ENCODE measurements at places on chromosomes 16 and 17.
A peak's percentile ranks its signal among the peaks of the same experiment; 100 is the strongest.

DNA sequence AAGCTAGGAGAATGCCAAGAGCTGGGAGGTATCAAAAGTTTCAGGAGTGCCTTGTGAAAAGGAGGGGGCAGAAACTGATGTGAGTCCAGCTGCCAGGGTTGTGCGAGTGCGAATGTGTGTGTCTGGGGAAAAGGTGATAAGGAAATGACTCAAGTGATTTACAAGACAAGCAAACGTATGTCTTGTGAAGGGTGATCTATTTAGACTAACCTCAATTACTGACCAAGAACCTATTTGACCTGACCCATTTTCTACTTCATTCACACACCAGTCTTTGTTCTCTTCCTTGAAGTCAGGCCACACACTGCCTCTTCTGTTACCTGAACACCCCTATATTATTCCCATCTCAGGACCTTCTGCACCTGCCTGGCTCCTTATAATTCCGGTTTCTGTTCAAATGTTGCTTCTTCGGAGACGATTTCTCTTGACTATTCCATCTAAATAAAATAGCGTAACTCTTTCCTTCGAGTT, 1.0 kb downstream of the GDE1 start:
- DNase-seq, result no peak

- DNase-seq, result no peak
Observed at GRCh38 chr16:68319185-68319908, 8.5 kb downstream of the PRMT7 start.

GRCh38 chr17:38447502-38448085, 19.3 kb downstream of the ARHGAP23 start:
- no peak for DNase-seq

GRCh38 chr16:67862623-67863583, 9.9 kb upstream of the EDC4 start:
- no peak for DNase-seq

- no peak for DNase-seq
Observed at GRCh38 chr17:35900708-35901480, 20.7 kb upstream of the CCL5 start.

DNA sequence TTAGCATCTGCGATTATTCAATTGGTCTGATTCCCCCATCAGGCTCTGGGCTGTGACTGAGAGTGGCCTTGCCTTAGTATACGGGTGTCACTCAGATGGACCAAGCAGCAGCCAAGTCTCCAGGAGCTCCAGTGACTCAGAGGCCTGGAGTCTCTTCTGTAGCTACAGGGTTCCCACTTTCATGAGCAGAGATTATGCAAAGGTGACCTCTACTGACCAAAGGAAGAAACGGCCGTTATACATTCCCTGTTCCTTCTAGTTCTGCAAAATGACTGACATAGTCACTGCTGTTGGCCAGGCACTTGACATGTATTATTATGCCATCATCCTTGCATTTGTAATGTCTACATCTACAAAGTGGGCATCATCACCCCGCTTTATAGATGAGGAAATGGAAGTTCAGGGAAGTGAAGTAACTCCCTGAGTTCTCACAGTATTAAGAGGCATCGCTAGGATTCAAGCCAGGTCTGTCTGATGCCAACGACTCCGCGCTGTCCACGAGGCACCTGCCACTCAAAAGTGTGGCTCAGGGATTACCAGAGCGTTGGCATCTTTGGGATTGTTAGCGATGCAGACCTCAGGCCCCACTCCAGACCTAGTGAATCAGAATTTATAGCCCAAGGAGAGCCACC, 23.3 kb downstream of the SLC38A7 start:
- DNase-seq, result no peak

GRCh38 chr16:50585331-50585776, 37.2 kb downstream of the NKD1 start:
- peak; percentile 56 for DNase-seq

DNA sequence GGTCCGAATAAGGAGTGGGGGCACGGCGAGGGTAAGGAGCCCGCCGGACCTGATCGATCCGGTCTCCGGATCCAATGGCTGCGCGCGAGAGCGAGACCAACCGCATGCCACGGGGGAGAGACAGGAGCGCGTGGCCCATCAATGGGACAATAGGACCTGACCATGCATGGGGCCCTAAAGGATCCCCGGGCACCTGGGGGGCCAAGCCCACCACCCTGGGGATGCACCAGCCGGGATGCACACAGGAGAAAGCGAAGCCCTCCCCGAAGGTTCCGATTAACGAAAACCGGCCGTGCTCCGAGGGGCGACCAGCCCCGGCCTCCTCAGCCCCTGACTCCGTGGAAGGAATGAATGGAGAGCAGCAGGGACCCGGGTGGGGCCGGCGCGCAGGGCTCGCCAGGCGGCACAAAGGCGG, 525 bp downstream of the JPT1 start:
- DNase-seq, result no peak

GRCh38 chr17:70169709-70170597, 621 bp downstream of the KCNJ2 start:
- no peak for DNase-seq

DNA sequence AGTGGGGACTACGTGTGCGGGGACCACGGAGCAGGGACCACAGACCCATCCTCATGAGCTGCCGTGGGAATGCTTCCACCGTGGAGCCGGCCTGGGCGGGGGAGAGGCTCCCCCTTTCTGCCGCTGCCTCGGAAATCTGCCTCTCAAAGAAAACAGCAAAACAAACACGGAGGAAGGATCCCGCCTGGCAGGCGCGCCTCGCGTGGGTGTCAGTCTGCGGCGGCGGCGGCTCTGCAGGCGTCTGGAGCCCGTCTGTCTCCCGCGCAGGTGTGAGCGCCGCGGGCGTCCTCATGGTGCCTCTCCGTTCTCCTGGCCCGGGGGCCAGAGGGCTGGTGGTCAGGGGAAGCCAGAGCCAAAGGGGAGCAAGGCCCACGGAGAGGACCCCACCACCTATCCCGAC, 27.5 kb downstream of the GSE1 start:
- DNase-seq, result no peak

DNA sequence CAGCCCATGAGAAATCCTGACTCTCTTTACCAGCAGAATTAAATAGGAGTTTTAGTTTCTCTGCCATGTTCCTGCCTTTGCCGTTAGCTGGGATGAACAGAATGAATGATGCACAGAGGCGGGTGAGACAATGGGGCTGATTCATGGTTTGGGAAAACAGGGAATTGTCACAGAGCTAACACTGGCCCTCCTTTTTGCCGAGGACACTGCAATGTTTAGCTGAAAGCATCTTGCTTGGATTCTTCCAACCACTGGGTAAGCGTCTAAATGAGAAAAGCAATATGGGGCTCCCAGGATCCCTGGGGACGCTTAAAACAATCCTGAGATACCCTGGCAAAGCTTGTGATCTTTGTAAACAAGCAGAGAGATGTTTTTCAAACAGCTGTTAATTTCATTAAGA, 12.8 kb upstream of the PAFAH1B1 start:
- DNase-seq, result peak; percentile 9

GRCh38 chr17:73991260-73991659, 212.2 kb upstream of the RPL38 start:
- no peak for DNase-seq

GRCh38 chr17:17928398-17929287, 43.6 kb downstream of the TOM1L2 start:
- DNase-seq, result peak; percentile 67

- no peak for DNase-seq
Observed at GRCh38 chr17:35679007-35679682, 52.3 kb upstream of the RASL10B start.

DNA sequence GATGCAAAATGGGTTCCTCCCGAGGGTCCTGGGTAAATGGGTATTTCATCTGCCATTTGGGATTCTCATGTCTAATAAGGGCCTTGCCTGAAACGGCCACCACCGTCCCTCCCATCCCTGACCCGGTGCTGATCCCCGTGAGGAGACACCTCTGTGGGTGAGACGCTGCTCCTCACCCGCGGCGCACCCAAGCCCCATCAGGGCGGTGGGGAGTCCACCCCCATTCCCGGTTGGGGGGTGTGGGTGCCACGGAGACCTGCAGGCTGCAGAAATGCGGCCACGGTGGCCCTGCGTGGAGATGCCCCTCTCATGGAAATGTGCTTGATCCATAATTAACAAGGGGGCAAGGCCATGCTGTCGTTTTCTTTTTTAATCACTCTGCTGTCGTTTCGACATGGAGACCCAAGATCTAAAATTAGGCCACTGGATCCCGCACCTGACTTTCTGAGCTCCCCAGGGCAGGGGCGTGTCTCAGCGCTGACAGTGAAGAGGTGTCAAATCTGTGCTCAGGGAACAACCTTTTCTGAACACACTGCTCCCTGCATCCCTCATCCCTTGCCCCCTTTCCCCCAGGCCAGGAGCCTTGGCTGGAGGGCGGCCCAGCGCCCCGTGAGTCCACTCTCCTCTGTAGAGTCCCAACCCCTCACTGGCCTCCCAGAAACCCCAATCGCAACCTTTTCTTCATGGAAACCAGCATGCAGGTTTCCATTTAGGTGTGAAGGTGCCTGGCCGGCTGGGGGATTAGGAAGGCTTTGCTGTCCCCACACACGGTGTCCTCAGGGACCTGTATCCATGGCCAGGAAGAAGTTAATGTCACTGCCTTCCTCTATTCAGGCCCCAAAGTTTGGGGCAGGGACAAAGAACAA, 38.9 kb downstream of the PEMT start:
- no peak for DNase-seq

DNA sequence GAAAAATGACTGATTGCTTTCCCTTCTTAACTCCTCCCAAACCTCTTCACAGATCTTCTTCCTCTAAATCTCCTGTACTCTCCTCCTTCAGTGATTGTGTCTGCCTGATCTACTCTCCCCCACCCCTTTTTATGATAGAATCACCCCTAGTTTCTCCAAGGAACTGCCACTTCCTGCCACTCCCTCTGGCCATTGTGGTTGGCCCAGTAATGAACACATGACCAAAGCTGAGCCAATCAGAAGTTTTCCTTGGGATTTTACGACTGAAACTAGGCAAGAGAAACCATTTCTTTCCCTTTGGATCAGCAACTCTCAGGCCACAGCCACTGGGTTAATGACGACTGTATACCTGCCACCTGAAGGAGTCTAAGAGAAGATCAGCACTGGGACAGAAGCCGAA, 15.9 kb downstream of the IRX3 start:
- DNase-seq, result no peak

DNA sequence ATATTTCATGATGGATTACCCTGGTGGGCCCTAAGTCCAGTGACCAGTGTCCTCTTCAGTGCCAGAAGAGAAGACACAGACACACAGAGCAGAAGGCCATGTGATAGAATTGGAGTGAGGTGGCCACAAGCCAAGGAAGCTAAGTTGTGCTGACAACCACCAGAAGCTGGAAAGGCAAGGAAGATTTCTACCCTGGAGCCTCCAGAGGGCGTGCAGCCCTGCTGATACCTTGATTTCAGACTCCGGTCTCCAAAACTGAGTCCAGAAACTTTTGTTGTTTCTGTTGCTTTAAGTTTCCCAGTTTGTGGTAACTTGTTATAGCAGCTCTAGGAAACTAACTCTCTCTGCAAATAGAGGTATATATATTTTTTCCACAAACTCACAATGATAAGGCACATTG, 396.6 kb upstream of the ASIC2 start:
- no peak for DNase-seq

DNA sequence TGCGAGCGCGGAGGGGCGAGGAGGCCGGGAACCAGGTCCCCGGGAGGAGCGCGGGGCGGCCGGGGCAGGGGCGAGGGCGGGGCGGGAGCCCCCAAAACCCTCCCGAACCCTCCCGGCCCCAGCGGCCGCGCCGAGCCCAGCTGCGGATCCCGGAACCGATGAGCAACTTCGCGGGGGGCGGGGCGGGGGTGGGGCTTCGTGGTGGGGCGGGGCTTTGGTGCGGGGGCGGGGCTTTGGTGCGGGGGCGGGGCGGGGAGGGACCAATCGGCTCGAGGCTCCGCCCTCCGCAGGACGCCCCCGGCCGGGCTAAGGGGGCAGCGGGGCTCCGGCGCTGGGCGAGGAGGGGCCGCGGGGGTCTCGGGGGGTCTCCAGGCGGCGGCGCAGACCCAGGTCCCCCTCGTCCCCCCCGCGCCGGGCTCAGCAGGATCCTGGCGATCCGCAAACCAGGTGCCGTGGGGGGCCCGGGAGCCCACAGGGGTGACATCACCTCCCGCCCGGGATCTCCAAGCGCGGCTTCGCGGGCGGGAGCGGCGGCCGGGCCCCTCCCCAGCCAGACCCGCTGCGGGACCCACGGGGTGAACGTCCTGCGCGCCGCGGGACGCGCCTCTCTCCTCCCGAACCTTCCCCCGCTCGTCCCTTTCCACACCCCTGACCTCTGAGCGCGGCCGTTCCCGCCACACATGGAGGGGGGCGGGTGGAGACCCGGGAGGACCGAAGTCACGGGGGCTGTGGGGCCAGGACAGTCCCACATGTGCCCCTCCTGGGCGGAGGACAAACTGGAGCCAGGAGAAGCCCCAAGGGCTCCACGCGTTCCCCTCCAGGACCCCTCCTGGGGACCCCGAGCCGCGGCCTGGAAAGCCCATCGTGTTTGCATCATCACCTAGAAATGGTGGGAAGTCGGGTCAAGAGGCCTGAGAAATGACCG, at the start of gene ABR:
Gene ABR, minus strand, starts transcription at position 164 of the 925 bp plus-strand sequence. CDS start 254 bp downstream, outside the sequence.
- DNase-seq, result peak; percentile 59

- no peak for DNase-seq
Observed at GRCh38 chr17:80352216-80352895, 62.6 kb upstream of the ENDOV start.

DNA sequence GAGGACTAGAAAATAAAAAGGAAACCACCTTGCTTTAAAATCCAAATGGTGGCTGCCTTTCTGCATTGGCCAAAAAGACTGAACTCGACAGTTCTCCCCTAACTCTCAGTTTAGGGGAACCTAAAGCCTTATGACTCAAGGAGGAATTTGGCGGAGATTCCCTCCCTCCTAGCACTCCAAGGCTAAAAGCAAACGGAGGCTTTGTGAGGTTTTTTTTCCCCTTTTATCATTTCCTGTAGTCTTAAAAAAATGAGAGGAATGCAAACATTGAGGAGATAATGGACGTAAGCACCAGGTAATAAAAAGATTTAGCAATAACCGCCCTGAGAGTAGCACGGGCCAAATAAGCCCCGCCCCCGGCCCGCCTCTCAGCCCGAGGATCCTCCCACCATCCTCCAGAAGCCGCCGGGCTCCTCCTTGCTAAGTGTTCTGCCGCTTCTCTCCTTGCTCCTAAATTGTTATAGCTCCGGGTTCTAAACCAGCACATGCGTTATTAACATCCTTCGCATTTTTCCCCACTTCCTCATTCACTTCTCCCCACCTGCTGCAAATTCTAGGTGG, 5.8 kb upstream of the KIFC3 start:
- DNase-seq, result no peak

DNA sequence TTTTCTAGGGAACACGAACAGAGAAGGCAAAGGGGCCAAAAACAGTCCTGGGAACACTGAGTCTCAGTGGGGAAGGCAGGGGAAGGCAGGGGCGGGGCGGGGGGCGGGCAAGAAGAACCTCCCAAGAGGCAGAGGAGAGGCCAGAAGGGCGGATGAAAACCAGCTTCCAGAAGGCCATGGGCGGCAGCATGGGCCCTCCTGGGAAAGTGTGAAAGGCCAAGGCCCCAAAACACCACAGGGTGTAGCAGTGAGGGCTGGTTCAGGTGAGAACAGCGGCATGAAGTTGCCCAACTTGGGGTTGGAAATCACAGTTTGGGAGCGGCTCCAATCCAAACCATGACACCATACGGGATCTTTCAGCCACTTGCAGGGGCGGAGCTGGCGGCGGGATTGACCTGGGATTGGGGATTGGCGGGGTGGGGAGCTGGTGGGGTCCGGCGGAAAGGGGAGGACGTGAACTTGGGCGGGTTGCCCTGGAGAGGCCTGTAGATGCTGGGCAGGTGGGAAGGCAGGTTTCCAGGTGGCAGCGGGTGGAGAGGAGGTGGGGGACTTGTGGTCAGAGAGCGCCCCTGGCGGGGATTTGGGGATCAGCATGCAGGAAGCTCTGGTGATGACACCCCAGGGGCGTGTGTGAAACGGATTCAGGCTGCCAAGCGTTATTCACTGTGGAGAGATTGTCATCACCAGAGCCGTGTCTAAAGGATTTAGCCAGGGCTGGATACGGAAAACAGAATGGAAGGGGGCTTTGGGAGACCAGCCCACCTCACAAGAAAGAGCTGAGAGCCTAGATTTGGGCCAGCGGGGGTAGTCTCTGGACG, 80.9 kb downstream of the ARHGAP23 start:
- peak; percentile 69 for DNase-seq
